ENCODE measurements at places on chromosomes 7 and 10. TPM values are rescaled to one million over a fixed set of nuclear protein-coding genes. Genes with fewer than 3 reads are reported as not detected.

SLC13A1 gene
- total RNA-seq, result not detected

LIPK gene
- total RNA-seq, result 0.66 TPM

MAGI2 gene
- total RNA-seq, result 20.2 TPM

AGR3 gene
- 32.1 TPM for total RNA-seq

TFR2 gene
- total RNA-seq, result not detected

GRCh38 chr10:119401671-119402395, 140.7 kb downstream of the RGS10 start:
- DNase-seq, result no peak

DNA sequence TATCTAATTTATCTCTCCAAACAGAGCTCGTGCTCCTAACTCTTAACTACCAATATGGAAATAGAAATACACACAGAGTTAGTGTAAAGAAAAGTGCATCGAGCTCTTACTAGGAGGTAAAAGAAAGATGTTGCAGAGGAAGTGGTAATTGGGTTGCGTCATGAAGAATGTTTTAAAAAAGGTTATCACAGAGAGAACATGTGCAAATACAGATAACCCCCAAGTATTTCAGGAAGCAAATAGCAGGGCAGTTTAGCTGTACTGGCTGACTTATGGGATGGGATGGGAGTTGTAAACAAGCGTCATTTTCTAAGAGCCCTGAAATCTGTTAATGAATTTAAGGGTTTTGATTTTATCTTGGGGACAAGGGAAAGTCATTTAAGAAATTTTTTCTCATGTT, 153.9 kb downstream of the AGMO start:
- DNase-seq, result no peak

DNA sequence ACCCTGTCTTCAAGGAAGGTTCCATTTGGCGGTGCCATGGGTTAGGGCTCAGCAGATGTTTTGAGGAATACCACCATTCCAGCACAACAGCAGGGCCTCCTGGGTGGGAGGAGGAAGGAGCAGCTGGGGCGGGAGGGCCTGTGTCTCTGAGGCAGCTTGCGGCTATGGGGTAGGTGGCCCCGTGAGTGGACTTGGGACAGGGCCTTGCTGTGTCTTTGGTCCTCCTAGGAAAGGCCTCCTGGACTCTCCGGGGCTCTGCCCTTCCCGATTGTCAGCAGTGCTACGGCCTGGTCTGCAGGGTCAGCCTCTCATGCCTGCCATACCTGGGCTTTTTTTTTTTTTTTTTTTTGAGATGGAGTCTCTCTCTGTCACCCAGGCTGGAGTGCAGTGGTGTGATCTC, 96.7 kb downstream of the PAXIP1 start:
- DNase-seq, result no peak

- DNase-seq, result no peak
These were observed 95.7 kb upstream of the ARMC3 start for GRCh38 chr10:22832066-22832602.

DNA sequence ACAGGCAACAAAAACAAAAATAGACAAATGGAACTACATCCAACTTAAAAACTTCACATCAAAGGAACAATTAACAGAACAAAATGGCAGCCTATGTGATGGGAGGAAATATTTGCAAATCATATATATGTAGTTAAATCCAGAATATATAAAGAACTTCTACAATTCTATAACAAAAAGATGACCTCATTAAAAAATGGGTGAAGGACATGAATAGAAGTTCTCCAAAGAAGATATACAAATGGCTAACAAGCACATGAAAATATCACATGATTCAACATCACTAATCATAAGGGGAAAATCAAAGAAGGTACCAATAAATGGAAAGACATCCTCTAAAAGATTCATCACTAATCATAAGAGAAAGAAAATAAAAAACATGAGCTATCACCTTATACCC, 416.1 kb downstream of the LRMDA start:
- no peak for DNase-seq

DNA sequence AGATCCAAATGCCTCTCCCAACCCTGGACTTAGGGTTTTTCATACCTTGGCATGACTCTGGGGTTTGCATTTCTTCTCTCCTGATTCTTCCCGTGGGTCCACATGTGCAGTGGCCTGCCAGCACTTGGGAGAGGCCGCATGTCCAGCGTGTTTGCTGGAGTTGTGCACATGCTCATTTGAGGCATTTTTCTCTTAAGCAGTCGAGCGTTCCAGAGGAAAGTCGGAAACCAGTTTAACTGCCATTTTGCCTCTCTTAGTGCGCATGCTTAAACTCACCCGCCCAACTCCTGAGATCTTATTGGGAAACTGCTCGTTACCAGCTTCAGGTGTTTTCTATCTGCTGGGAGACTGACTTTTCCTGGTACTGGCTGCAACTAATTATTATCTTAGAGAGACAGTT, 888.4 kb upstream of the PHF14 start:
- no peak for DNase-seq

Measured in breast epithelium (tissue), 4 donors.